PC-3 (cell line): ENCODE measurements at places on chromosomes 11 and 22. TPM values are rescaled to one million over a fixed set of nuclear protein-coding genes. Genes with fewer than 3 reads are reported as not detected.
A peak's percentile ranks its signal among the peaks of the same experiment; 100 is the strongest.

DNA sequence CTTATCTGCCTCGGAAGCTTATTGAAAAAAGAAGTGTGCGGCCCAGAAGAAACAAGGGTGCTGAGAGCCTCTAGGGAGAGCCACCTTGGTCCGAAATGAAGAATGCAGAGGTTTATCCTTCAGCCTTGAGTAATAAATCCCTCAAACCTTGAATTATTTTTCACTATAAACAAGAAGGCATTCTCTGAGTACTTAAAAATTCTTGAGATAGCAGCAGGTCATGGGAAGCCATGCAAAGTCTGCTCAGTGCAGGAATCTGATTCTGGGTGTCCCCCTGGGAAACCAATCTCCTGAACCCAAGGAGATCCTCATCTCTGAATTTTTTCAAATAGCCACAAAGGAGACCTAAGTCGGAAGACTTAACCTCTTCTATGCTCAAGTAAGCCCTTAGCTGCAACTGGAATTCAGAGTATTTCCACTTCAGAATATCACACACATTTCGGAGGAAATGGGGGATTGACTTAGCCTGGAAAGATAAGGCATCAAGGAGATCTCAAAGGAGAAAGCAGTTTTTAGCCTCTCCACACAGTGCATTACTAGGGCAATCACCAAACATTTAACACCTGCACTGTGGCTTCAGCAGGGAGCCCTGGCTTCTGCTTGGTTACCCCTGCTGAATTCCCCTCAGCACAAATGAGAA lies 365.0 kb downstream of the ETS1 start:
- no peaks in the 10 kb centered on the region for H3K4me1 ChIP-seq
- H3K36me3 ChIP-seq: no peaks in the 10 kb centered on the region
- no peak overlapping the region for H3K4me3 ChIP-seq
- no peak overlapping the region for H3K27ac ChIP-seq
- no peak for DNase-seq
- no peaks in the 10 kb centered on the region for H3K27me3 ChIP-seq

GRCh38 chr22:28883657-28883916 lies 215 bp downstream of the ZNRF3 start:
- peak overlapping the region; percentile 93; the same call in 1 of the 2 replicates for H3K4me3 ChIP-seq
- no peaks in the 10 kb centered on the region for H3K36me3 ChIP-seq
- DNase-seq: no peak
- no peaks in the 10 kb centered on the region for H3K27me3 ChIP-seq
- peaks cover 28% of the 10 kb centered on the region for H3K4me1 ChIP-seq
- no peak overlapping the region for H3K27ac ChIP-seq

DNA sequence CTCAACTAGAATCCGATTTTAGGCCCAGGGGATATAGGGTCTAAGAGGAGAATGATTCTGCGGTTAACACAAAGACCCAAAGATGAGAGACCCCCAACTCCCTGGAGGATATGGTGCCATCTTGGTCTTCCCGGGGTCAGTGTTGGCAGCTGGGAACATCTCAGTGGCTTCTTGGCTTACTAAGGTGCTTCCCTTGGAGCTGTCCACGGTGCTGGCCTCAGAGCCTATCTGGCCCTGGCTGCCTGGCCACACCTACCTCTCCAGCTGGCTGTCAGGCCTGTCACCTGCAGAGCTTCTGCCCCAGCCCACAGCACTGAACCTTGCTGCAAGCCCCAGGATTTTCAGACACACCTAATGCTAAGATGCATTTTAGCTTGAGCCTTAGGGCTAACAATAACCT lies 70.7 kb upstream of the THY1 start:
- H3K36me3 ChIP-seq: no peaks in the 10 kb centered on the region
- H3K27ac ChIP-seq: no peak overlapping the region
- H3K4me1 ChIP-seq: no peaks in the 10 kb centered on the region
- H3K4me3 ChIP-seq: no peak overlapping the region
- peak; percentile 69 for DNase-seq
- H3K27me3 ChIP-seq: 0 out of 2 replicates have a peak, but pooled peaks cover 2% of the 10 kb centered on the region

- no peaks in the 10 kb centered on the region for H3K4me1 ChIP-seq
- no peak overlapping the region for H3K27ac ChIP-seq
- no peaks in the 10 kb centered on the region for H3K27me3 ChIP-seq
Observed at GRCh38 chr22:35076630-35077029, 10.7 kb downstream of the ISX start.

DNA sequence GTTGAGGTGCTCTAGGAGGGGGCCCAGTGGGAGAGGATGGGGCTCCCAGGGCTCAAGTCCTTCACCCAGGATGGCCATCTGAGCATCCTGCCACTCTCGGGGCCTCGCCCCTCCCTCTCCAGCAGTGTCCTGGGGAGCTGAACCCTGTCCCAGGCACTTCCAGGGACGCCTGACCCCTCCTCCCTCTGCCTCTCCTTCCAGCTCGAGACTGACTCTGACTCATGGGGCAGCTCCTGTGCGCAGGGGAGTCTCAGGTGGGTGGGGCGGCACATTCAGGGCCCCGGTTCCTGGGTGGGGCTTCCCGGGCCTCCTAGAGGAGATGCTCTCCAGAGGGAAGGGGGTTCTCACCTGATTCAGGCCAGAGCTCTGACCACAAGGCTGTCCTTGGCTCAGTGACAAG lies 77.1 kb upstream of the IGLL5 start:
- no peak for DNase-seq
- no peak overlapping the region for H3K27ac ChIP-seq
- H3K36me3 ChIP-seq: no peaks in the 10 kb centered on the region
- H3K4me3 ChIP-seq: no peak overlapping the region

DNA sequence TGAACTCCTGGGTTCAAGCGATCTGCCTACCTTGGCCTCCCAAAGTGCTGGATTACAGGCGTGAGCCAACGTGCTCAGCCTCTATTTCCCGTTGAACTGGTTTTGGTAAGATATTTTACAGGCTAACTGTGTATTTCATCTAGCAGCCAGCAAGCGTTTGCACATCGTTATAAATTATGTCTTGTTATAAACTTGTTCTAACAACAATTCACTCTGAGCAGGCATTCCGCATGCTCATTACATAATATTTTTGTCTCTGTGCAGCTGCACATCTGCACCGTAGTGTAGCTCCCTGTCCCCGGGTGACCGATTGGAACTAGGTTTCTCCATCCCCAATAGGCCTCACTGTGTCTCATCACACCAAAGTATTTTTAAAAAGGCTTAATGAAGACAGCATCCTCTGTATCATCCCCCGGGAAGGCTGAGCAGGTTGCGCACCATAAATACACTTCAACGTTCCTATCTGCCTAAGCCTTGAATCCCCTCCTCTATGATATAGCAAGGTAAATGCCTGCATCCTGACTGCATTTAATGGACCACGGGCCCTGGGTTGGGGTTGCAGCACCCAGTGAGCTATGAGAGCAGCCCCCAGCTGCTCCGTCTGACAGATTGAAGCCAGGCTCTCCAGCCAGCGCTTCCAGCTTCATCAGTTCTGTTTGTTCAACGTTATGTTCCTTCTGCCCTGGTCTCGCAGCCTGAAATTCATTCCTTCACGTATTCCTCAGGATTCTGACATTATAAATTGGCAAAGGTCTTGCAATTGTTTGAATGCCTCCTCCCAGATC lies 47.7 kb downstream of the TST start:
- no peak overlapping the region for H3K4me3 ChIP-seq
- H3K36me3 ChIP-seq: no peaks in the 10 kb centered on the region
- no peaks in the 10 kb centered on the region for H3K27me3 ChIP-seq
- DNase-seq: no peak

GRCh38 chr11:33893711-33894397 lies 2.0 kb upstream of the LMO2 start:
- H3K27me3 ChIP-seq: peaks cover 10% of the 10 kb centered on the region; the same call in 1 of the 2 replicates
- no peak overlapping the region for H3K27ac ChIP-seq
- peaks cover 1% of the 10 kb centered on the region; the same call in 1 of the 2 replicates for H3K4me1 ChIP-seq
- DNase-seq: no peak
- H3K36me3 ChIP-seq: no peaks in the 10 kb centered on the region
- no peak overlapping the region for H3K4me3 ChIP-seq

DNA sequence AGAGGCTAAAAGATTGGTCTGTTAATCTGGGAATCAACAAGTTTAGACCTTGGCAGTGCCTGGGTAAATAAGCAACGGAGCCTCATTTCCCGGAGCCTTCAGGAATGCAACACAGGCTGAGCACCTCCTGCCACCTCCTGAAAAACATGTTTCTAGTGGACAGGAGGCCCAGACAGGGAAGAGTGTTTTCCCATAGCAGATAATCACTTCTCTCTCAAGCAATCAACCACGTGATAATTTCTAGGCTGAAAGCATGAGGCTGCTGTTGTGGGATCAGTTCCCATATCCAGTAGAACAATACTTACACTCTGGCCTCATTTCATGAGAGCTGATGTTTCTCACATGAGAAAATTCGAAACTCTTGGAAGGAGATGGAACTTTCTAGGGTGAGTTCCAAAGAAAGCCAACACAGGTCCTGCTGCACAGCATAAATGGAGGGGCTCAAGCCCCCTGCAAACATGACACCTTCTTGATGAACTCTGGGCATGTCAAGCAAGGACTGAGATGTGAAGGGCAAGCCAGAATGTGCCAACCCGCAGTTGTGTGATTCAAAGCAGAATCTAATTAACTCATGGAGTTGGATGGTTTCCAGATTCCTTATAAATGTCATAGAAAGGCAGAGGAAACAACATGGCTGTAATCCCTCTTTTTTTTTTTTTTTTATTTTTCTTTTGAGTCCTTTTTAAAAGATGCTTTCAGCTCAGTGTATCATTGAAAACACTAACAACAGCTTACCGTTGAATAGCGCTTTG lies 228.5 kb upstream of the SESN3 start:
- H3K27ac ChIP-seq: no peak overlapping the region
- no peak for DNase-seq
- H3K27me3 ChIP-seq: no peaks in the 10 kb centered on the region
- no peaks in the 10 kb centered on the region for H3K36me3 ChIP-seq

DNA sequence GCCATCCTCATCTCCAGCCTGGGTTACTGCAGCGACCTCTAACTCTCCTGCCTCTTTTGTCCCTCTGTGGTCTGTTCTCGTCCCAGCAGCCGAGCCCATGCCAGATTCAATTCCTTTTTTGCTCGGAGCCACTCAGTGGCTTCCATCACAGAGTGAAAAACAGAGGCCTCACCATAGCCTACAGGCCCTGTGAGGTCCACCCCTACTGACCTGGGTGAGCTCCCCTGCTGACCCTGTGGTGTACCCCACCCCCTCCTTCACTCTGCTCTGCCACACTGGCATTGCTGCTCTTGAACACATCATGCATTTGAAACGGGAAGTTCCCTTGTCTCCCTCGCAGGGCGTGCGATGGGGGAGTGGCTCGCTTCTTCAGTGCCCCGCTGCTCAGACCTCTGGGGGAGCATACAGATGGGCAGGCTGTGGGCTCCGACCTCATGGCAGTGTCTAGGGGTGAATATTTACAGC lies 2.1 kb downstream of the AIP start:
- H3K27me3 ChIP-seq: no peaks in the 10 kb centered on the region
- DNase-seq: no peak
- no peak overlapping the region for H3K4me3 ChIP-seq
- H3K36me3 ChIP-seq: no peaks in the 10 kb centered on the region; the same call in 1 of the 2 replicates
- peaks cover 15% of the 10 kb centered on the region for H3K4me1 ChIP-seq
- no peak overlapping the region for H3K27ac ChIP-seq

GRCh38 chr11:44424841-44425240 lies 114.9 kb upstream of the ALX4 start:
- H3K4me1 ChIP-seq: no peaks in the 10 kb centered on the region
- H3K36me3 ChIP-seq: no peaks in the 10 kb centered on the region
- H3K27ac ChIP-seq: no peak overlapping the region
- H3K4me3 ChIP-seq: no peak overlapping the region
- DNase-seq: peak; percentile 14

GRCh38 chr11:47485107-47485506 lies 36.2 kb upstream of the RAPSN start:
- H3K27ac ChIP-seq: no peak overlapping the region
- H3K36me3 ChIP-seq: peaks cover 53% of the 10 kb centered on the region
- no peak overlapping the region for H3K4me3 ChIP-seq
- no peaks in the 10 kb centered on the region for H3K27me3 ChIP-seq

- no peaks in the 10 kb centered on the region for H3K27me3 ChIP-seq
- H3K4me1 ChIP-seq: no peaks in the 10 kb centered on the region
- H3K4me3 ChIP-seq: no peak overlapping the region
- H3K27ac ChIP-seq: no peak overlapping the region
Observed at GRCh38 chr11:38416141-38416540, 1818.1 kb upstream of the RAG2 start.

- H3K4me3 ChIP-seq: peak overlapping the region; percentile 4; the same call in 1 of the 2 replicates
- H3K4me1 ChIP-seq: peaks cover 19% of the 10 kb centered on the region
- DNase-seq: peak; percentile 43
- H3K27ac ChIP-seq: no peak overlapping the region
- H3K36me3 ChIP-seq: no peaks in the 10 kb centered on the region
- H3K27me3 ChIP-seq: no peaks in the 10 kb centered on the region
Observed at GRCh38 chr22:27438271-27438980, 363.1 kb downstream of the MN1 start.

DNA sequence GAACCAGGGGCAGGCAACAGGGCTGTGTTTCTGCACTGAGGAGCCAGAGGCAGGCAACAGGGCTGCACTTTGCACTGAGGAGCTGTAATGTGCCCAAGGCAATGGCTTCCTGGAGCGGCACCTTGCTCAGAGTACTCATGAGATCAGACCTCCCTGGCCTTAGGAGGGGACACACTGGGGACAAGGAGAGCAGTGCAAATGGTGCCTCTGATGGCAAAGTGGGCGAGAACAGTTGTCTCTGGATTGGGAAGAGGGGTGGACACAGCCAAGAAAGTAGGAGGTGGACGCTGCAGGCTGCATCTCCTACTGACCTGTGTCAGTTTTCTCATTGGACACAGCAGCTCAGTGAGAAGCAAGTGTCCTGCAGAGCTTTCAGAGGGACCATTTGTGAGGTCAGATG lies 1443.3 kb downstream of the TBC1D22A start:
- no peaks in the 10 kb centered on the region for H3K36me3 ChIP-seq
- H3K27me3 ChIP-seq: no peaks in the 10 kb centered on the region
- DNase-seq: no peak
- no peaks in the 10 kb centered on the region for H3K4me1 ChIP-seq

DNA sequence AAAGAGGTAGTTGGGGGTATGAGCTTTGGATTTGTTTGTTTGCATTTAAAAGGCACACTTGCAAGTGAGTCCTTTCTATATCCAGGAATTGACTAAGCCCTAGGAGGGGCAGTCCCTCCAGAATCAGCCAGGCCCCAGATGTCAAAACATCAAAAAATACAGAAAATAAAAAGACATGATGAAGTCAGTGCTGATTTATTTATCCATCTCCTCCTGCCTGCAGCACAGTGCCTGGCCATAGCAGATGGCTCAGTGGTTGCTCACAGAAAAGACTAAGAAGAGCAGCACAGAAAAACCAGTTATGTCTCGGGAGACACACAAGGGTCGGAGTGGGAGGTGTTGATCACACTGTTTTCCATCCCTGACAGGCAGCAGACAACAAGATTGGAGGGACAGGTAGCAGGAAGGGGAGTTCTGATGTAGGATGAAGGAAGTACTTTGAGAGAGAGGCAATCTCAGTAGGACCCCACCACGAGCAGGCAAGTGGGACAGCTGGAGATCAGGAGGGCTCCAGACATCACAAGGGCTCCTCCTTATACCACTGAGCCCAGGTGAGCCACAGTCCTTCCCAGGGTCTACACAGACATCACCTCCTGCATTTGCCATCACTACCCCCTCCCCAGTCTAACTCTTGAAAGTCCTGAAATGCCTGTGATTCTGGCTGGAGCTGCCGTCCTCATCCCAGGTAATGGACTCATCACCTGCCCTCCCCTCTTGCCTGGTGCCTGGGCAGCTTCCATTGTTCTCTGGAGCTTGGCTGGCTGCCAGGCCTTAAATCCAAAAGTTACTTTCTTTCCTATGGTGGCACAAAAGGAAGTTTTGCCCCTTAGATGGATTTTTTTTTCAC lies 32.3 kb downstream of the TMPRSS5 start:
- H3K4me1 ChIP-seq: peaks cover 28% of the 10 kb centered on the region
- DNase-seq: no peak
- no peak overlapping the region for H3K27ac ChIP-seq
- H3K27me3 ChIP-seq: no peaks in the 10 kb centered on the region
- no peak overlapping the region for H3K4me3 ChIP-seq

FAM111A gene
- total RNA-seq: 38.9 and 49.2 TPM in 2 replicates

SYCE3 gene
- 1.3 TPM in 1 of 2 replicates, not detected in the other for total RNA-seq

SLC35F2 gene
- total RNA-seq: 190 and 210 TPM in 2 replicates

TRIM51 gene
- not detected in 2 replicates for total RNA-seq

ZFP91 gene
- 56.2 and 71.9 TPM in 2 replicates for total RNA-seq

PGR gene
- total RNA-seq: not detected in 2 replicates
